ENCODE measurements at places on chromosomes 6 and 20.

DNA sequence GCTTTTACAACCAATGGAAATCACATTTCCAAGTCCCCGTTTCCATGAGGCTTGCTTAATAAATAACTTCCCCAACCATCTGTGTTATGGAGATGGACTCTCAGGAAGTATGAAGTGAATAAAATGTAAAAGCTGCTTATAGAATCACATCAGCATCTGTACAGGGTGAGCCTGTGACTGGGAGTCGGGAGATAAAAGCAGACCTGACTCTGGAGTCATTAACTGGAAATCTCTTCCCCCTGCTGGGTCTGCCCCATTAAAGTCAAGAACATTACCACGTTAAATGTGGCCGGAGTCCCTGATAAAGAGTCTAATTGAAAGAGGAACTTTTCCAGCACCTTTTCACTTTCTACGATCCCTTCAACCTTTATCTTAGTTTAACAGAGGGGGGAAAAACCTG, 368.5 kb downstream of the DOK5 start:
- ATAC-seq, result no peak

- ATAC-seq, result no peak
Observed at GRCh38 chr6:160891690-160892089, 99.9 kb upstream of the MAP3K4 start.

DNA sequence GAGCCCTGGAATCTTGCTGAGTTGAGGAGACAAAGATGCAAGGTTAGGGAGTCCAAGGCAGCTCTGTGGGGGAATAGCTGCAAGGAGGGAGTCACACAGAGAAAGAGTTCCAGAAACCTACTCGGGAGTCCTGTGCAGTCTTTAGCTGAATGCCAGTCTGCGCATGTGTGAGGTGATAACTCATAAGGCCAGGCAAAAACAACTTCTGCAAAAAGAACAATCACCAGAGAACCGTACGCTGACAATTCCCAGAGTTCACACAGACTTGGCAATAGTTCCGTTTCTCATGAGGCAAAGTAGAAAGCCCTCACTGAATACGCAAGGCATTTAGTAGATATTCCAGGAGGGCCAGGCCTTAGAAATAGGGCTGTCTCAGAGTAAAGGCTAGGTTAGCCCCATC, 135.2 kb upstream of the TAB2 start:
- no peak for ATAC-seq

GRCh38 chr6:129662980-129663431, 47.0 kb downstream of the ARHGAP18 start:
- ATAC-seq, result no peak

- no peak for ATAC-seq
Observed at GRCh38 chr6:91161246-91161645, 574.4 kb upstream of the MAP3K7 start.

- no peak for ATAC-seq
Observed at GRCh38 chr20:13984211-13984610, 6.2 kb downstream of the SEL1L2 start.

DNA sequence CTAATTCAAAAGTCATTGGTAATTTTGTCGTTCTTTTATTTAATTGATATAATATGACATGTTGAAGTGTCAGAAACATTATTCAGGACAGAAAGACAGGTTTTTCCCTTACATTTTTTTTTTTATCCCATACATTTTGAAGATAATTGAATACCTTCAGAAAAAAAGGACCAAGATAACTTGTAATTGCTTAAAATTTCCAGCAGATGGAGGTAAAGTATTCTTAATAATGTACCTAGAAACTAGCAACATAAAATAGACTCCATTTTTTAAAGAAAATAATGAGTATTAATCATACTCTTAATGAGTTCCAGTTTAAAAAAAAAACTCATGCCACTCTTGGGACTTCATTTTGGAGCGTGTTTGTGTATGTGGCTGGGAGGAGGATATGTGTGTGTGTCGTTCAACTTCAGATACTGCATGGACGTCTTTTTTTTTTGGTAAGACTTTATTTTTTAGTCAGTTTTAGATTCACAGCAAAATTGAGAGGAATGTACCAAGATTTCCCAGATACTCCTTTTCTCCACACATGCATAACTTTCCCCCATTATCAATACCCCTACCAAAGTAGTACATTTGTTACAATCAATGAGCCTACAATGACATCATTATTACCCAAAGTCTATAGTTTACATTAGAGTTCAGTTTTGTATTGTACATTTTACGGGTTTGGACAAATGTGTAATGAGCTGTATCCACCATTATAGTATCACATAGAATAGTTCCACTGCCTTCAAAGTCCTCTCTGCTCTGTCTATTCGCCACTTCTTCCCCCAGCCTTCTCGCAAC, 79.4 kb downstream of the ROS1 start:
- no peak for ATAC-seq

DNA sequence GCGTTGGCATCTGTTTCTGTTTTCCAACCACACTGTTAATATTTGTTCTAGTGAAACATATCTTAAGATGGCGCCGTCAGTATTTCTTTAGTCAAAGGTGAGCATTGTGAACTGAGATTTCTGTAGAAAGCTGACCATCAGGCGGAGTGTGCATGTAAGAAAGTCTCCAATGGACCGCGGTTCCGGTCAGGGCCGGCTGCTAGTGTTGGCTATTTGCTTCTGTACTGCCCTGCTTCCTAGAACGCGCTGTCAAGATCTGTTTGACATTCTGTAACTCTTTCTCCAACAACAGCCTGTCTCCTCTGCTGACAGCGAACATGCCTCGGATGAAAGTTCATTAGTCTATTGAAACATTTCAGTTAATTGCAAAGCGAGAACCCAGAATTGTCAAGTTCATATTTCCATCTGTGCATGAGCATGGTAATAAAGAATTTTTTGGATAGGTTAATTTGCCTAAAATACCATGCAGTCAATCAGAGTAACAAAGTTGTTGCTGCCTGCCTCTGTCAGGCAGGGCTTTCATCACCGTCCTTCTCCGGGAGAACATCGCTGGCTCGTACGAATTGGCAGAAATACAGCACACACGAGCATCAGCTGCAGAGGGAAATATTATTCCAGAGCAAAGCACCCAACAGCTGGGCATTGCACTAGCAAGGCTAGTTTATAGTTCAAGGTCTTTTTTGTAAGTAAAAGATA, 369.1 kb downstream of the CDH4 start:
- ATAC-seq, result no peak

- ATAC-seq, result peak; percentile 64
Observed at GRCh38 chr6:37547564-37548061, 47.9 kb upstream of the CCDC167 start.

- ATAC-seq, result no peak
Observed at GRCh38 chr6:36641543-36641942, 37.0 kb upstream of the CDKN1A start.

DNA sequence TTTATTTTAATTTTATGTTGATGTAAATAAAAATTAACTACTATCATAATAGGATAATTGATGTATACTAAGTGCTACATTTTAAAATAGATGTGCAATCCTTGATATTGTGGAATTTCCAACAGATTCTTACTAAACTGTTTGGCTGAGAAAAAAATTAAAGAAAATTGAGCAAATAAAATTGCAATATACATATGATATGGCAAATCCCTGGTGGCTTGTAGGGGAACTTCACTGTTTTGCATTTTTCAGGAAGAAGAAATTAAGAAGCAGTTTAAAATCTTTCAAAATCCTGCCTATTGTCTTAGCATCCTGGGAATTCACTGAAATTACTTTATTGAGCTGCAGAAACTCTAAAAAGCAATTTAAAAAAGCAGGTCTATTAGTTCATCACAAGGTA, 191.4 kb upstream of the ADGRB3 start:
- ATAC-seq, result no peak

GRCh38 chr6:74755196-74755595, 450.7 kb downstream of the COL12A1 start:
- no peak for ATAC-seq

GRCh38 chr20:19823216-19823615, 65.2 kb downstream of the RIN2 start:
- no peak for ATAC-seq

All from stimulated activated memory B cell treated with anti-CD40 and anti-IgM and Interleukin-4, amounts not matched to agents 10 μg/mL and 1 μg/mL and 100 μg/mL, for 72 hours (primary cell).